ENCODE measurements at places on chromosomes 6 and 20. TPM values are rescaled to one million over a fixed set of nuclear protein-coding genes. Genes with fewer than 3 reads are reported as not detected.

DNA sequence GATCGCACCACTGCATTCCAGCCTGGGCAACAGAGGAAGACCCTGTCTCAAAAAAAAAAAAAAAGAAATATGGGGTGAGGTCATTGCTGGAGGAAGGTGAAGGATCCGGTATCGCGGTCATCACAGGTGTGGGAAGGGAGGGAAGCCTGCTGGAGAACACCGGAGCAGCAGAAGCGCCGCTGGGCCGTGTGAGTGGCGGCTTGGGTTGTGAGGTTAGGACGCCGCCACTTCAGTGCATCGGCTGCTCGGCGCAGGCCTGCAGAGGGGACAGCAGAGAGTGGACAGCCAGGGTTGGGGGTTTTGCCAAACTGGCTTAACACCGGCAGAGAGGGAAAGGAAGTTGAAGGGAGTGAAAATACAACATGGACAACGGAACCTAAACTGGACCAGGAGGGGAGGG lies 5.4 kb downstream of the TLDC2 start:
- DNase-seq = no peak

DNA sequence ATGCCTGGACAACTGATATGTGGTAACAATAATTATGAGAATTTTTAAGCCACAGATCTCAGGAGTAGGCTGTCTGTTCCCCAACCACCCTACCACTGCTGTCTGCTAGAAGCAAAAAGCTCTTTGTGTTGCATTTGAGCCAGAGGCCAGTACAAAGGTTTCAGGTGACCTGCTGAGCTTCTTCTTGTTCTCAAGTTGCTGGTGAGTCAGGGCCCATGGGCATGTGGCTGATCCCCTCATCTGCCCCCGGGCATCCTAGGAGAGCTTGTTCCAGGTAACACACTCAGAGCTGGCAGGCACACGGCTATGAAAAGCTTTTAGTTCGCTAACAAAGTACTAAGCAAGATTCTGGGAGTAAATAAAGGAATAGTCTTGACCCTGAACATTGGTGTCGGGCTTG lies 285.3 kb downstream of the CDC5L start:
- DNase-seq = no peak

GRCh38 chr20:56439771-56440291 lies 27.8 kb downstream of the CASS4 start:
- no peak for DNase-seq

GRCh38 chr6:144264270-144265060 lies 20.7 kb upstream of the UTRN start:
- DNase-seq = no peak

GRCh38 chr6:24504649-24505586 lies 10.1 kb downstream of the ALDH5A1 start:
- no peak for DNase-seq

Gene TMEM30A
- 56.1 TPM for polyA plus RNA-seq

Data from forelimb muscle (tissue), 1 donor.